Ascending aorta (tissue), 2 donors: ENCODE measurements at places on chromosomes 13 and 19. TPM values are rescaled to one million over a fixed set of nuclear protein-coding genes. Genes with fewer than 3 reads are reported as not detected.

DNA sequence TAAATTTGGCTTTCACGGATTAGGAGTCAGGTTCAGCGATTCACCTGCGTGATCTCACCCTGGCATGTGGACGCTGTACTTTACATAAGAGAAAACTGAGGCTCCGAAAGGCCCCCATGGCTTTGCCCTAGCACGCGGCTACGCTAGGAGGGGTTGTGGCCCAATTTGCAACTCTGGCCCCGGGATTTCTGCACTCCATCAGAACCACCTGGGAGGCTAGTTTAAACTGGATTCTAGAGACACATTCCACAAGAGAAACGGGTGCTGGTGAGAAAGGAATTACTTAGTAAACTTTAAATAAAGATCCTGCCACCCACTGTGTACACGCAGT lies 6.2 kb downstream of the BCL3 start:
- no peaks in the 10 kb centered on the region for H3K27me3 ChIP-seq
- peak overlapping the region; percentile 41 for H3K4me3 ChIP-seq
- DNase-seq, result no peak
- H3K4me1 ChIP-seq, result peaks cover 57% of the 10 kb centered on the region

DNA sequence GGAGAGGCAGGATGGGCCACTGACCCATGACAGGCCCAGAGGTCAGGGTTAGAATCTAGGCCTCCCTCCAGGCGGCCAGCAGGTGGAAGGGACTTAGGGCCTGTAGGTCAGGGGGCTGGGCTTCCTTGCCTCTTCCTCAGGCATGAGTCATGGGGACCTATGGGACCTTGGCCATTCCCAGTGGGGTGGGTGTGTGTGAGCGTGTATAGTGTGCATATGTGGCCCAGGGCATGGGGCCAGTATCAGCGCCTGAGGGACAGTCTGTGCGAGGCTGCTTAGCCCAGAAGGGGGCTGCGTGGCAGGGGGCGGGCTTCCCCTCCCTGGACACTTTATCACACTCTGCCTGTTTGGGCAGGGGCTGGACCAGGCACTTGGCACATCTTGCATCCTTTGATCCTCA lies 13.3 kb downstream of the KCTD15 start:
- H3K4me1 ChIP-seq, result no peaks in the 10 kb centered on the region
- no peak for DNase-seq
- H3K27ac ChIP-seq, result no peak overlapping the region
- no peak overlapping the region for H3K4me3 ChIP-seq
- peaks cover 52% of the 10 kb centered on the region for H3K36me3 ChIP-seq

- no peak overlapping the region for H3K27ac ChIP-seq
- no peak overlapping the region for H3K4me3 ChIP-seq
- H3K4me1 ChIP-seq, result no peaks in the 10 kb centered on the region
- DNase-seq, result no peak
- H3K36me3 ChIP-seq, result no peaks in the 10 kb centered on the region
Observed at GRCh38 chr13:93751117-93751516, 524.5 kb downstream of the GPC6 start.

The DPF1 gene
- not detected for total RNA-seq

The RGS9BP gene
- not detected for total RNA-seq

GRCh38 chr19:19477705-19478383 lies 37.5 kb downstream of the TSSK6 start:
- no peaks in the 10 kb centered on the region for H3K36me3 ChIP-seq
- H3K4me1 ChIP-seq, result no peaks in the 10 kb centered on the region
- no peak for DNase-seq
- H3K27me3 ChIP-seq, result no peaks in the 10 kb centered on the region

- H3K4me3 ChIP-seq, result no peak overlapping the region
- H3K27ac ChIP-seq, result no peak overlapping the region
- peaks cover 5% of the 10 kb centered on the region for H3K4me1 ChIP-seq
- DNase-seq, result no peak
- peaks cover 60% of the 10 kb centered on the region for H3K36me3 ChIP-seq
- no peaks in the 10 kb centered on the region for H3K27me3 ChIP-seq
Observed at GRCh38 chr19:10114651-10115391, 3.3 kb downstream of the P2RY11 start.

The PCDH8 gene
- not detected for total RNA-seq

DNA sequence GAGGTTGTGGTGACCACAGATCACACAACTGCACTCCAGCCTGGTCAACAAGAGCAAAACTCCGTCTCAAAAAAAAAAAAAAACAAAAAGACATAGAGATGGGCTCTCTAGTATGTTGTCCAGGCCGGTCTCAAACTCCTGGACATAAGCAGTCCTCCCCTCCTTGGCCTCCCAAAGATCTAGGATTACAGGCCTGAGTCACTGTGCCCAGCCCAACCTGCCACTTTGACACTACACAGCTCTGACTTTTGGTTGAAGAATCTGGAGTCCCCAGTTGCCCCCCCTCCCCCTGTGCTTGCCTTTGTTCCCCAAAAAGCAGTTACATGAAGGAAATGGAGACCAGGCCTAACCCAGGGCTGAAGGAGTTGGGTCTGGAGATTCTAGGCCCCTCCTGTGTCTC lies 12.9 kb downstream of the CARM1 start:
- no peaks in the 10 kb centered on the region for H3K27me3 ChIP-seq
- no peak for DNase-seq
- H3K4me3 ChIP-seq, result no peak overlapping the region
- H3K36me3 ChIP-seq, result no peaks in the 10 kb centered on the region

- no peaks in the 10 kb centered on the region for H3K4me1 ChIP-seq
- no peak for DNase-seq
- no peak overlapping the region for H3K4me3 ChIP-seq
- peaks cover 1% of the 10 kb centered on the region for H3K36me3 ChIP-seq
- H3K27ac ChIP-seq, result no peak overlapping the region
Observed at GRCh38 chr19:57334191-57334590, 13.9 kb downstream of the ZNF543 start.

The DHPS gene
- total RNA-seq, result 160 TPM

DNA sequence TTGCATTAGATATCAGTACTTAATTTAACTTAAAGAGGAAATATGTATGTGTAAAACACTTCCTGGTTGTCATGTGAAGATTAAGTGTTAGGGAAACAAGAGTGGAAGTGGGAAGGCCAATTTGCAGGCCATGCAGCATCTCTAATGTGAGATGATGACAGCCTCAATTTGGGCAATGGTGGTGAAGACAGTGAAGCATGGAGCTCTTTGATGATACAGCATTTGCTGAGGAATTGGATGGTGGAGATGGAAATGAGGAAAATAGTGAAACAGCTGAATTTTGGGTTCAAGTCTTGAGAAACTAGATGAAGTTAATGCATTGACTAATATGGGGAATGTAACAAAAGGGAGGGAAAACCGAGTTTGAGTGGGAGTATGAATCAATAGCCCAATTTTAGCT lies 231.7 kb upstream of the MIR17HG start:
- no peaks in the 10 kb centered on the region for H3K27me3 ChIP-seq
- no peak overlapping the region for H3K27ac ChIP-seq
- H3K4me3 ChIP-seq, result no peak overlapping the region
- no peaks in the 10 kb centered on the region for H3K36me3 ChIP-seq
- no peaks in the 10 kb centered on the region for H3K4me1 ChIP-seq
- no peak for DNase-seq

GRCh38 chr13:75458696-75459422 lies 23.1 kb downstream of the TBC1D4 start:
- H3K4me3 ChIP-seq, result no peak overlapping the region
- DNase-seq, result no peak
- H3K36me3 ChIP-seq, result no peaks in the 10 kb centered on the region
- H3K27me3 ChIP-seq, result no peaks in the 10 kb centered on the region

The VSTM1 gene
- total RNA-seq, result not detected

- DNase-seq, result no peak
- H3K27ac ChIP-seq, result no peak overlapping the region
- H3K27me3 ChIP-seq, result no peaks in the 10 kb centered on the region
- peaks cover 5% of the 10 kb centered on the region for H3K4me1 ChIP-seq
Observed at GRCh38 chr13:52884429-52885010, 36.1 kb upstream of the PCDH8 start.

The MYH14 gene
- 8.6 TPM for total RNA-seq

GRCh38 chr19:34310494-34310981 lies 54.5 kb upstream of the GPI start:
- peak overlapping the region; percentile 5 for H3K4me3 ChIP-seq
- peak overlapping the region; percentile 69 for H3K27ac ChIP-seq
- H3K36me3 ChIP-seq, result no peaks in the 10 kb centered on the region
- peaks cover 6% of the 10 kb centered on the region for H3K4me1 ChIP-seq

The LHB gene
- total RNA-seq, result not detected

The CEACAM6 gene
- total RNA-seq, result not detected

The C19orf33 gene
- total RNA-seq, result not detected

DNA sequence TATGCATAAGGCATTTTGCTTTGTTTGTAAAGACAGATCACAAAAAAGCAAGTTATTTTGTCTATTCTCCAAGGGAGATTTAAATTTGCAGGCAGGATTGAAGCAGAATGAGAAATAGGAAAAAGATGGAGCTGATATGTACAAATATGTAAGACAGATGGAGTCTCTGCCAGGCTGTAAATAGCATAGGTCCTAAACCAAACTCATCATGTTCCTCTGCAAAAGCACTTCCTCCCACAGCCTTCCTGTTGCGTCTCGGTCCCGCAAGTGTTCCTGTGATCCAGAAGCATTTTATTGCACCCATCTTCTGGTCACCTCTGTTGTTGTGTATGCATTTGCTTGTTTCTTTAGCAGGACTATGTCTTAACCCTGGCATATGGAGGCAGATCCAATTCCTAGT lies 95.7 kb upstream of the CLDN10 start:
- H3K27ac ChIP-seq, result no peak overlapping the region
- no peaks in the 10 kb centered on the region for H3K4me1 ChIP-seq
- no peaks in the 10 kb centered on the region for H3K27me3 ChIP-seq
- no peak overlapping the region for H3K4me3 ChIP-seq
- H3K36me3 ChIP-seq, result no peaks in the 10 kb centered on the region
- DNase-seq, result no peak

The IL17D gene
- total RNA-seq, result not detected

DNA sequence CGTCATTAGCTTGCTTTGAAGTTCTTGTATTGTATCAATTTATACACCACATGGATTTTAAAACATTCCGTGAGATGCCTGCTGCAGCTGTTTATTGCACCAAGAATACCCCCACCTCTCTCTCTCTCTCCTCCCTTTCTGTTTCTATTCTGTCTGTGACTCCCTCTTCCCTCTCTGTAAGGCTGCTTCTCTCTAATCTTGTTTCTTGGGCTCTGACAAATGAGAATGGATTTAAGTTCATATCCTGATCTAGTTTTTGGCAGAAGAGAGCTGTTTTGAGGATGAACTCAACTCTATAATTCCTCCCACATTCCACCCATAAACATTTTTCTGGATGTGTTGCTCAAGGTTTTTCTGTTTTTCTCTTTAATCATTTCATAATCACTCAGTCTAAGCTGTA lies 144.3 kb upstream of the FRY start:
- no peaks in the 10 kb centered on the region for H3K27me3 ChIP-seq
- no peak for DNase-seq
- no peaks in the 10 kb centered on the region for H3K4me1 ChIP-seq
- H3K27ac ChIP-seq, result peak overlapping the region; percentile 59

- H3K36me3 ChIP-seq, result no peaks in the 10 kb centered on the region
- H3K27ac ChIP-seq, result no peak overlapping the region
- H3K27me3 ChIP-seq, result no peaks in the 10 kb centered on the region
- H3K4me3 ChIP-seq, result no peak overlapping the region
Observed at GRCh38 chr13:111542530-111543341, 222.3 kb downstream of the TEX29 start.

DNA sequence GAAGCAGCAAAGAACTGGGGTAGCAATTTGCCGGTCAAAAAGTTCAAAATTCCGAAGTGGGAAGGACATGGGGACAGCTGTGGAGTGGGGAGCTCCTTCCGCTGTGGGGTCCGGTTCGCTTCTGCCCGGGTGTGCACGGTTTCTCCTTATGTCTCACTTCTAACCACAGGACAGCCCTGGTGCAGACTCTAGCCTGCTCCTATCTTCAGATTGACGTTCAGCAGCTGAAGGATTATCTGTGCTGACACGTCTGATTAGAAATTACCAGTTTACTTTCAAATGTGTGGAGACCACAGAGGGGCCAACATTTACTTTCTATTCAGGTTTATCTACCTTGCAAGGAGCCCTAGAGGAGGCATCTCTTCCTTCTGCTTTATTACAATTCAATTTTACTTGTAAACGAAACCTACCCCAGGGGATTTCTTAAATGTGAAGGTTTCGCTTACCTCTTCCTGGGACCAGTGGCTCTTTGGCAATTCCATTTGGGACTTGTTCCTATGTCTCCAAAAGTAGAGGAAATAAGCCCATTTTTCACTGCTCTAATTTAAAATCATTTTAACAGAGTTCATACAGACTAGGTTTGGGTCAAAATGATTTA lies 27.3 kb downstream of the LHFPL6 start:
- no peak for DNase-seq
- no peak overlapping the region for H3K4me3 ChIP-seq
- no peak overlapping the region for H3K27ac ChIP-seq
- H3K36me3 ChIP-seq, result no peaks in the 10 kb centered on the region
- H3K27me3 ChIP-seq, result no peaks in the 10 kb centered on the region

The F7 gene
- 0.85 TPM for total RNA-seq

DNA sequence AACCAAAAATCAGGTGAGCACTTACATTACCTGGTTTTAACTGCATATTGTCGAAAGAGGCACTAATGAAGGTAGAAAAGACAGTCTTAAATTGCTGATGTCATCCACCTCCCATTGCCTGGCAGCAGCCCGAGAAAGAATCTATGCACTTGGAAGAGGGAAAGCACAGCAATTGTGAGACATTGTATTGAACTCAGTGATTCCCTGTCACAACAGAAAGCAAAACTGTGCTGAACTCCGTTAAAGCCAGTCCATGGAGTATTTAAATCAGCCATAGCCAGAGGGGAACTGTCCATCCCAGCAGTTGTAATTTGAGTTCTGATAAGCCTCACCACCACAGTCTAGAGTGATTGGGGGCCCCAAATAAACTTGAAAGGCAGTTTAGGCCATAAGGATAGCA lies 466.6 kb upstream of the PCDH9 start:
- no peaks in the 10 kb centered on the region for H3K4me1 ChIP-seq
- no peaks in the 10 kb centered on the region for H3K27me3 ChIP-seq
- DNase-seq, result no peak
- H3K27ac ChIP-seq, result no peak overlapping the region
- no peaks in the 10 kb centered on the region for H3K36me3 ChIP-seq

The ABCA7 gene
- 96.6 TPM for total RNA-seq

- no peak for DNase-seq
- H3K36me3 ChIP-seq, result no peaks in the 10 kb centered on the region
- H3K27me3 ChIP-seq, result no peaks in the 10 kb centered on the region
Observed at GRCh38 chr13:40662866-40663265, 3.6 kb downstream of the FOXO1 start.

The MEIOSIN gene
- total RNA-seq, result not detected

DNA sequence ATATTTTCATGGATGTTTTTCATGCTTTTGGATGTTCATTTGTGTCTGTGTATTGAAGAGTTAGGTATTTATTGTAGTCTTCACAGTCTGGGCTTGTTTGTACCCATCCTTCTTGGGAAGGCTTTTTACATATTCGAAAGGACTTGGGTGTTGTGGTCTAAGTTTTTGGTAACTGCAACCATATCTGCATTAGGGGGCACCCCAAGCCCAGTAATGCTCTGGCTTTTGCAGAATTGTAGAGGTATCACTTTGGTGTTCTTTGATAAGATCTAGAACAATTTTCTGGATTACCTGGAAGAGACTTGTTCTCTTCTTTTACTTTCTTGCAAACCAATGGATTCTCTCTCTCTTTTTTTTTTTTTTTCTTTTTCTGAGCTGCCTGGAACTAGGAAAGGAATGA lies 581.3 kb downstream of the DACH1 start:
- H3K27me3 ChIP-seq, result no peaks in the 10 kb centered on the region
- H3K27ac ChIP-seq, result no peak overlapping the region
- no peaks in the 10 kb centered on the region for H3K4me1 ChIP-seq

GRCh38 chr19:35311901-35312665 lies 16.9 kb upstream of the CD22 start:
- H3K36me3 ChIP-seq, result no peaks in the 10 kb centered on the region
- H3K4me3 ChIP-seq, result no peak overlapping the region

The PCP2 gene
- total RNA-seq, result not detected
